GM23248 (cell line): ENCODE measurements at places on chromosomes 1 and 21.

- H3K27ac ChIP-seq, result no peak overlapping the region
- H3K4me3 ChIP-seq, result no peak overlapping the region
- DNase-seq, result no peak
- H3K27me3 ChIP-seq, result no peaks in the 10 kb centered on the region
- H3K36me3 ChIP-seq, result no peaks in the 10 kb centered on the region
- H3K4me1 ChIP-seq, result peaks cover 13% of the 10 kb centered on the region
Measured at GRCh38 chr1:87136607-87137341, 191.9 kb upstream of the LMO4 start.

DNA sequence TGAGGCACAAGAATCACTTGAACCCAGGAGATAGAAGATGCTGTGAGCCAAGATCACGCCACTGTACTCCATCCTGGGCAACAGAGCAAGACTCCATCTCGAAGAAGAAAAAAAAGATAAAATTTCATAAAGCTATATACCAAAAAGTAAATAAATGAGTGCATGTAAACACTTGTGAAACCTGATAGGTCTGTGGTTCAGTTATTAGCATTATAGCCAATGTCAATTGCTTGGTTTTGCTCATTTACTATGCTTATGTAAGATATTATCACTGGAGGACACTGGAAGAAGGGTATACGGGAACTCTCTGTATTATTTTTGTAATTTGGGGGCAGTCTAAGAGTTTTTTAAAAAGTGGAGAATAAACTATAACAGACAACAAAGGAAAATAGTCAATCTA lies 17.7 kb upstream of the TAL1 start:
- H3K4me3 ChIP-seq, result no peak overlapping the region
- no peak for DNase-seq
- H3K27me3 ChIP-seq, result 0 out of 2 replicates have a peak, but pooled peaks cover under 1% of the 10 kb centered on the region
- no peak overlapping the region for H3K27ac ChIP-seq
- H3K36me3 ChIP-seq, result no peaks in the 10 kb centered on the region
- H3K4me1 ChIP-seq, result no peaks in the 10 kb centered on the region

DNA sequence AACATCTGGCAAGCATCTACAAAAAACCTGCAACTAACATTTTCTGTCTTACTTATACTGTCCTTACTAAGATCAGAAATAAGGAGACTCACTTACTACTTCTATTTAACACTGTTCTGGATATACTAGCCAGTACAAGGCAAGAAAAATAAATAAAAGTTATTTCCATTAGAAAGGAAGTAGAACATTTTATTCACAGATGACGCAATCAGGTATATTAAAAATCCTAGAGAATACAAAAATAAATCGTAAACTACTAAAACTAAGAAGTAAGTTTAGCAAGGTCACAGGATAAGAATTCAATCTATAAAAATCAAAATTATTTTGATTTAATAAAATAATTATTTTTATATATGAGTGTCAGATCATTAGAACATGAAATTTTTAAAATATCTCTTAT lies 264.6 kb downstream of the BARHL2 start:
- no peaks in the 10 kb centered on the region for H3K36me3 ChIP-seq
- H3K27me3 ChIP-seq, result no peaks in the 10 kb centered on the region
- no peak overlapping the region for H3K27ac ChIP-seq
- no peak for DNase-seq

DNA sequence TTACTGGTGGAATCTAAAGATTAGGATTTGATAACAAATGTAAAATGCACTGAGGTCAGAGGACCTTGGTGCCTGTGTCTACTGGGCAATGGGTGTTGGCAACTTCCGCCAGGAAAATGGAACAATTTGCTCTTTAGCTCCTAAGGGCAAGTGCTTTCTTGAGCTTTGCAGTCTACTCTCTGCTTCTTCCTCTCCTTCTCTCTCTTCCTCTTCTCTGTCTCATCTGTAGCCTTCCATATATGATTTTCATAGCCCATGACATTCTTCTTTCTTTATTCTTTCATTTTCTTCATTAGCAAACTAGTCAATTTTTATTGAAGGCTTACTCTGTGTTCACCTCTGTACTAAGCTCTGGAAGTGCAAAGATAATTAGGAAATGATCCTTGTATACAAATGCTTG lies 35.5 kb downstream of the OVGP1 start:
- no peak for DNase-seq
- no peaks in the 10 kb centered on the region for H3K36me3 ChIP-seq
- H3K27ac ChIP-seq, result no peak overlapping the region
- peaks cover 24% of the 10 kb centered on the region for H3K27me3 ChIP-seq

GRCh38 chr1:211816586-211816985 lies 14.0 kb downstream of the LPGAT1 start:
- peaks cover 19% of the 10 kb centered on the region; the same call in 1 of the 2 replicates for H3K36me3 ChIP-seq
- H3K27ac ChIP-seq, result no peak overlapping the region
- no peaks in the 10 kb centered on the region; the same call in 1 of the 2 replicates for H3K4me1 ChIP-seq

- H3K27me3 ChIP-seq, result no peaks in the 10 kb centered on the region
- no peak for DNase-seq
- peaks cover 55% of the 10 kb centered on the region for H3K36me3 ChIP-seq
- no peaks in the 10 kb centered on the region for H3K4me1 ChIP-seq
- no peak overlapping the region for H3K4me3 ChIP-seq
Measured at GRCh38 chr1:19220991-19221390, 10.9 kb upstream of the UBR4 start.

DNA sequence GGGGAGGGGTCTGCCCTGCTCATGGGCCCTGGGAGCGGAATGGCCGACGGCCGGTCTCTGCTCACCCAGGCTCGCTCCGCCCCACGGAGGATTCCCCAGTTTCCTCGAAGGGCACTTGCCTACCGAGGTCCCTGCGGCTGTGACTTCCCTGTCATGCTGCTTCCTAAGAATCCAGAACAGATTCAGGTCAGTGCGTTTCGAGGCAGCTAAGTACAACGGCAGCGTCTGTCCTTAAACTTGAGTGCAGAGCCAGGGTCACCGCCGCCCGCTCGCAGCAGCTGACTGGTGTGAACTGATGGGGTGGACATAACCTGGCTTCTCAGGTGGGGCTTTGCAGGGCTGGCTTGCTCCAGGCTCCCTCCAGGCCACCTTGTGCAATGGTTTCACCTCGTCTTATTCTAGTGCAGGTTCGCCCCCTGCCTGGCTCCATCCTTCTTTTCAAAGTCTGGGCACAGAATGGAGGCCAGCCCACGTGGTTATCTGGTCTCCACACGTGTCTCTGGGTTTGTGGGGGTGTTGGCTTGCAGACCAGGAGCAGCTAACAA lies 7.6 kb upstream of the C1orf174 start:
- no peaks in the 10 kb centered on the region for H3K27me3 ChIP-seq
- no peak overlapping the region for H3K27ac ChIP-seq

- no peaks in the 10 kb centered on the region for H3K36me3 ChIP-seq
- no peaks in the 10 kb centered on the region; the same call in 1 of the 2 replicates for H3K27me3 ChIP-seq
- H3K27ac ChIP-seq, result no peak overlapping the region
- DNase-seq, result no peak
- no peaks in the 10 kb centered on the region for H3K4me1 ChIP-seq
Measured at GRCh38 chr1:241343956-241344355, 13.0 kb downstream of the RGS7 start.

DNA sequence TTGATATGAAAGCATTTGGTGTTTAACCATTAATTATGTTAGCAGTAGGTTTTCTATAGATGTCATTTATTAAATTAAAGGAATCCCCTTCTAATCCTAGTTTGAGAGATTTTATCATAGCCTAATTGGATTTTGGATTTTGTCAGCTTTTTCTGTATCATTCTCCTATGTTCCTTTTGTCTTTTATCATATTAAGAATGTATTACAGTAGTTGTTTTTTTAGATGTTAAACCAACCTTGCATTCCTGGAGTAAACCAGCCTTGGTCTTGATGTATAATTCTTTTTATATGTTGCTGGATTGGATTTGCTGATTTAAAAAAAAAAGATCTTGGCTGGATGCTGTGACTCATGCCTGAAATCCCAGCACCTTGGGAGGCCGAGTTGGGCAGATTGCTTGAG lies 5.6 kb downstream of the SETDB1 start:
- H3K4me3 ChIP-seq, result no peak overlapping the region

DNA sequence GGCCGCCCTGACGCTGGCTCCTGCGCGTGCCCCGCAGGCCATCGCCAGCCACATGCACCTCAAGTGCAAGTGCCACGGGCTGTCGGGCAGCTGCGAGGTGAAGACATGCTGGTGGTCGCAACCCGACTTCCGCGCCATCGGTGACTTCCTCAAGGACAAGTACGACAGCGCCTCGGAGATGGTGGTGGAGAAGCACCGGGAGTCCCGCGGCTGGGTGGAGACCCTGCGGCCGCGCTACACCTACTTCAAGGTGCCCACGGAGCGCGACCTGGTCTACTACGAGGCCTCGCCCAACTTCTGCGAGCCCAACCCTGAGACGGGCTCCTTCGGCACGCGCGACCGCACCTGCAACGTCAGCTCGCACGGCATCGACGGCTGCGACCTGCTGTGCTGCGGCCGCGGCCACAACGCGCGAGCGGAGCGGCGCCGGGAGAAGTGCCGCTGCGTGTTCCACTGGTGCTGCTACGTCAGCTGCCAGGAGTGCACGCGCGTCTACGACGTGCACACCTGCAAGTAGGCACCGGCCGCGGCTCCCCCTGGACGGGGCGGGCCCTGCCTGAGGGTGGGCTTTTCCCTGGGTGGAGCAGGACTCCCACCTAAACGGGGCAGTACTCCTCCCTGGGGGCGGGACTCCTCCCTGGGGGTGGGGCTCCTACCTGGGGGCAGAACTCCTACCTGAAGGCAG lies 23.4 kb upstream of the ARF1 start:
- peaks cover 60% of the 10 kb centered on the region for H3K27me3 ChIP-seq
- H3K4me1 ChIP-seq, result no peaks in the 10 kb centered on the region
- H3K27ac ChIP-seq, result no peak overlapping the region
- no peak for DNase-seq
- H3K36me3 ChIP-seq, result no peaks in the 10 kb centered on the region

DNA sequence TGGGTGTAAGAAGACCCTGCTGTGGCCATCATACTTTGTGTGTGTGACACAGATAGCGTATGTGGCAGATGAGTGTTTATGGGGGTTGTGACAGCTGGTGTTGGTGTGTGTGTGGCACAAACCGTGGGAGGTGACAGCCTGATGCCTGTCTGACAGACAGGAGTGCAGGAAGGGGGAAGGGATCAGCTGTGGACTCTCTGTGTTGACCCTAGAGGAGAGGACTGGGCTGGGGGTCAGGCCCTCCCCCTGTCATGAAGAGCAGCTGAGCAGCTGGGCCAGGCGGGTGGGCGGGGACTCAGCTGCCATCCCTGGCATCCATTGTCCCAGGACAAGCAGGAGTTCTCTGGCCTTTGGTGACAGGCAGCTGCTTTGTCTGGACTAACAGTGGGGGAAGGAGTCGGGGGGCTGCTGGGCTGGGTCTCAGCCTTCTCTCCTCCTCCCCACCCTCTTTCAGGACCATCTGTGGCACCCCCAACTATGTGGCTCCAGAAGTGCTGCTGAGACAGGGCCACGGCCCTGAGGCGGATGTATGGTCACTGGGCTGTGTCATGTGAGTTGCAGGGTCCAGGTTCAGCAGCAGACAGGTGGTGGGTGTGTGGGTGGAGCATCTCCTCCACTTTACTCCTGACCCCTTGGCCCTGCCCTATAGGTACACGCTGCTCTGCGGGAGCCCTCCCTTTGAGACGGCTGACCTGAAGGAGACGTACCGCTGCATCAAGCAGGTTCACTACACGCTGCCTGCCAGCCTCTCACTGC lies 2.3 kb downstream of the PLK3 start:
- H3K27ac ChIP-seq, result peak overlapping the region; percentile 100
- H3K4me1 ChIP-seq, result peaks cover 36% of the 10 kb centered on the region
- peak overlapping the region; percentile 99 for H3K4me3 ChIP-seq
- DNase-seq, result no peak
- H3K27me3 ChIP-seq, result no peaks in the 10 kb centered on the region
- peaks cover 16% of the 10 kb centered on the region; the same call in 1 of the 2 replicates for H3K36me3 ChIP-seq

- no peak overlapping the region for H3K4me3 ChIP-seq
- no peaks in the 10 kb centered on the region for H3K4me1 ChIP-seq
- H3K27ac ChIP-seq, result no peak overlapping the region
- DNase-seq, result no peak
Measured at GRCh38 chr21:43809853-43810504, 20.6 kb downstream of the RRP1 start.

DNA sequence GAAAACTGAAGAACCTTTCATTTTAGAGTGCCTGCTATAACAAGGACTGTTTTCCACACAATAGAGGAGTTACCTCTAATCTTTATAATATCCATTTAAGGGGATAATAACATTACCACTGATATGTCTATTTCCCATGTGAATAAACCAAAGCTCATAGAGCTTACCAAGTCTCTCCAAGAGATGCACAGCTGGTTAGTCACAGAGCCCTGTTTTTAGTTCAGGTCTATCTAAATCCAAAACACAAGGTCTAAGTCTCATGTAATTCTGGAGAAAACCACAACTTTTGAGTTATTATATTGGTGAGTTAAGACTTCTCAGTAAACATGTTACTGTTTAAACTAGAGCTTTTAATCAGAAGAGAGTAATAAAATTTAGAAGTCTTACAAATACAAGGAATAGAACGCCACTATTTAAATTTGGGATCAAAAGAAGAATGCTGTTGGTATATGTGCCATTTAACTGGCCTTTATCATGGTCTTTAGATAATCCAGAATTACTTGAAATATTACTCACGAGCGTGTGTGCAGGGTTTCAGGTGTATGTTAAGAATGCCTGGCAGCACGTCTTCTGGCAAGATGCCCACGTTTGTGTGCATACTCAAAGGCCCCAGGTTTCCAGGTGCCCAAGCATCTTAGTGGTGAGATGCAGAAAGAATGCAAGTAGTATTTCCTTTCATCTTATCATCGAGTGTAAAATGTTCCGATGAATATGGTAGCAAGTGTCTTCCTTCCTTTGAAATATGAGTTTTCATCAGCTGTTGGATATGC lies 190.6 kb downstream of the FMN2 start:
- peak; percentile 61 for DNase-seq
- peaks cover 15% of the 10 kb centered on the region for H3K36me3 ChIP-seq
- H3K4me1 ChIP-seq, result peaks cover 58% of the 10 kb centered on the region
- no peak overlapping the region for H3K4me3 ChIP-seq

GRCh38 chr1:32770221-32770731 lies 46.9 kb downstream of the YARS1 start:
- H3K36me3 ChIP-seq, result peaks cover 12% of the 10 kb centered on the region; the same call in 1 of the 2 replicates
- no peak for DNase-seq
- H3K27ac ChIP-seq, result no peak overlapping the region
- no peak overlapping the region for H3K4me3 ChIP-seq
- peaks cover 2% of the 10 kb centered on the region for H3K4me1 ChIP-seq

GRCh38 chr1:183991348-183991747 lies 46.2 kb downstream of the COLGALT2 start:
- no peak overlapping the region for H3K4me3 ChIP-seq
- H3K4me1 ChIP-seq, result peaks cover 31% of the 10 kb centered on the region
- H3K36me3 ChIP-seq, result no peaks in the 10 kb centered on the region
- no peak for DNase-seq
- no peaks in the 10 kb centered on the region for H3K27me3 ChIP-seq
- no peak overlapping the region for H3K27ac ChIP-seq

- H3K4me3 ChIP-seq, result no peak overlapping the region
- H3K27ac ChIP-seq, result no peak overlapping the region
- no peaks in the 10 kb centered on the region for H3K27me3 ChIP-seq
- no peaks in the 10 kb centered on the region for H3K36me3 ChIP-seq
- no peaks in the 10 kb centered on the region for H3K4me1 ChIP-seq
Measured at GRCh38 chr1:13813398-13814012, 113.5 kb downstream of the PRDM2 start.

GRCh38 chr1:25106352-25106751 lies 126.0 kb downstream of the SYF2 start:
- no peak overlapping the region for H3K4me3 ChIP-seq
- DNase-seq, result peak; percentile 33
- no peaks in the 10 kb centered on the region for H3K36me3 ChIP-seq
